ENCODE measurements at places on chromosomes 16 and 17.

DNA sequence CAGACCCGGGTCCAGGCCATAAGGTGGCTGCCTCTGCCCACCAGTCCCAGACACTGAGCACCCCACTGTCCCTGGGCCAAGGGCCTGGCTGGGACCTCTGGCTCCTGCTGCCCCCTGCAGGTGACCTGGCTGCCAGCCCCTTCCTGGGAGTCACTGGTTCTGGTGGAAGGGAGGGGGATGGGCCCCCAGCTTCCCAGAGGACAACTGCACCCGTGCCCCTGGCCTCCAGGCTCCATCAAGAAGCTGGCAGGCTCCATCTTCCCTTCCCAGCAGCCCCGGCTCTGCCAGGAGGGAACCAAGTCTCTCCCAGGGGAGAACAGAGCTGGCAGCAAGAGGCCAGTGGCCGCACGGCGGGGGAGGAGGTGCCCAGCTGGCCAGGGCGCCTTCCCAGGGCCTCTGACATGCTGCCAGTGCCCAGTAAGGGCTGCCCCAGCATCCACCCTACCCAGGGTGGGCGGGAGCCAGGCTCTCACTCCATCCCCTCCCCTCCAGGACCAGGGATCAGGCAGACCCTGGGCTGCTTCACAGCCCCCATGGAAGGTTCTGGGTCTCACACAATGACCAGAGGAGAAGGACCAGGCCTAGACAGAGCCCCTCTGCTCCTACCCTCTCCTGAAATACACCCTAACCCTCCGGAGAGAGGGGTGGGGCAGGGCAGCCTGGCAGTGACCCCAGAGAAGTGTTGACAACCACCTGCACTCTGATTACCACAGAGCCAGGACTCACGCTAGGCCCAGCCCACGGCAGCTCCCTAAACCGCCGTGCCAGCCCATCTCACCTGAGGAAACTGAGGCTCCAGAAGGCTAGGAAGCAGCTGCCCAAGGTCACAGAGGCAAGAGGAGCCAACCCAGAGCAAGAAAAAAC is 3.6 kb downstream of the CLUH start:
- no peak for DNase-seq

DNA sequence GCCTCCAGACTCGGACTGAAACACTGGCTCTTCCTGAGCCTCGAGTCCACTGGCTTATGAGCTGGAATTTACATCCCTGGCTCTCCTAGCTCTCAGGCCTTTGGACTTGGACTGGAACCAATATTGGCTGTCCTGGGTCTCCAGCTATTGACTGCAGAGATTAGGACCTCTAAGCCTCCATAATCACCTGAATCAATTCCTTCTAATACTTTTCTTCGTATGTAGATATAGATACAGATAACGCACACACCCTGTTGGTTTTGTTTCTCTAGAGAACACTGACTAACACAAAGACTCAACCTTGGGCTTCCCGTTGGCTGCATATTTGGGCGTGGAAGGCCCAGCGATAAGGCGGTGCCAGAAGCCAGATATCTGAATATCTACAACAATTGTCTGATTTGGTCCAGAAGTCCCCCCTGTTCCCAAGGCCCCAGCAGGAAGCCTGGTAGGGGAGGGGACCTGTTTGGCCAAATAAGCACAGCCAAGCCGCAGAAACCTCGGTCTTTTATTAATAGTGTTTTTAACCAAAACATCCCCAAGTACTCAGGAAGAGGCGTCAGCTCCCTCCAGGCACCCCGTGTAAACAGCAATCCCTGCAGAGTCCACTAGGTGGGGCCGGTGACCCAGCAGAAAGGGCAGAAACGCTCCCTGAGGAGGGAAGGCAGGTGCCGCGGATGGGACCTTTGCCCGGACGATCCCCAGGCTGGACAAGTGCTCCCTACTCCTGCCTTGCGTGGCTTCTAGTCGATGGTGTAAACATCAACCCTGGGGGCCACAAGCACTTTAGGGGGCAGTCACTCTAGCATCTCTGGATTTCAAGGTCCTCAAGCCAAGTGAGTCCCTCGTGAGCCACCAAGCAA is 57.0 kb downstream of the ABR start:
- peak; percentile 41 for DNase-seq

GRCh38 chr17:68829211-68829610 is 126.0 kb downstream of the ABCA8 start:
- DNase-seq, result no peak

GRCh38 chr17:17055286-17056155 is 13.3 kb downstream of the MPRIP start:
- DNase-seq, result no peak

- no peak for DNase-seq
These were observed 396.8 kb downstream of the NPIPA8 start for GRCh38 chr16:17939723-17940122.

DNA sequence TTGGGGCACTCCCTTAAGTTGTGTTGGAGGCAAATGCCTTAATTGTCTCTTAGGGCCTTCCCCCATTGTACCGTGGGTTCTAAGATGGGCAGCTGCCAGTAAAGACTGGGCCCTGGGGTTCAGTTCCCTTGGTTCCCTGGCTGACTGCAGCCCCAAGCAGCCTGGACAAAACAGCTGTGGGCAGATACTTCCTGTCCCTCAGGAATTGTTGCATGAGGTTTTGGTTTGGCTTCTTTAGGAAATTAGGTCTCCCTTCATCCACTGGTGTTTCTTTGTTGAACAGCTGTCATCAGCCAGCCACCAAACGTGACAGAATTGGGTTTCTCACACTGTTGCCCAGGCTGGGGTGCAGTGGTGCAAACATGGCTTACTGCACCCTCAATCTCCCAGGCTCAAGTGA is 42.0 kb upstream of the ETV4 start:
- no peak for DNase-seq

Data from pulmonary artery endothelial cell (primary cell).